ENCODE measurements at places on chromosomes 16 and 17.
A peak's percentile ranks its signal among the peaks of the same experiment; 100 is the strongest.

- DNase-seq, result no peak
These were observed at the start of gene SLC47A2 for GRCh38 chr17:19716108-19717030. Gene SLC47A2, minus strand, starts transcription at chr17:19716584. Its CDS starts 29 bp downstream, at chr17:19716555.

- no peak for DNase-seq
These were observed 8.0 kb upstream of the PPM1E start for GRCh38 chr17:58747674-58748073.

DNA sequence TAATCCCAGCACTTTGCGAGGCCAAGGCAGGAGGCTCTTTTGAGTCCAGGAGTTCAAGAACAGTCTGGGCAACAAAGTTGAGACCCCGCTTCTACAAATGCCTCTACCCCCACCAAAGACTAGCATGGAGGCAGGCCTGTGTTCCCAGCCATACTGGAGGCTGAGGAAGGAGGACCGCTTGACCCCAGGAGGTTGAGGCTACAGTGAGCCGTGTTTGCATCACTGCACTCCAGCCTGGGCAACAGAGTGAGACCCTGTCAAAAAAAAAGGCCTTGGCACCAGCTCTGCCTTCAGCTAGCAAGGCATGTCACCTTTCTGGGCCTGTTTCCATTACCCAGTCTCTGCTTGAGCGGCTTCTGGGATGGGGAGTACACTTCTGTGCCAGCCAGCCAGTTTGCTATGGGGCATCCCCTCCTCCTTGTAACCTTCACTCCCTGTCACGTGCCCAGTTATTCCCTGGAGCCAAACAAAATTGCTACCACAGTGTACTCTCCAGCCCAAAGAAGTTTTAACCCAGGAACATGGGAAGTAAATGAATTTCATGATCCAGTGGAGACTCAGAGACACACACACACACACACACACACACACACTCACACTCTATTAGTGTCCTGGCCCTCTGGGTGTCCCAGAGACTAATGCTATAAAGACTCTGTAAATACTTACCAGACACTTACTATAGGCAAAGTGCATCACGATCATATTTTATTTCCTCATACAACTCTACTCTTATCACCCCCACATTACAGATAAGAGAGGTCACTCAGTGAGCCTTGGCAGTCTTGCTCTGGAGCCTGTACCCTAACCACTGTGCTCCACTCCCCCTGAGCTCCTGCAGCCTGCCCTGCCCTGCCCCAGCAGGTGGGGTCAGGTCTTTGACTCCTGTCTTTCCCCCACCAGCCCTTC is 2.5 kb downstream of the CISD3 start:
- no peak for DNase-seq

DNA sequence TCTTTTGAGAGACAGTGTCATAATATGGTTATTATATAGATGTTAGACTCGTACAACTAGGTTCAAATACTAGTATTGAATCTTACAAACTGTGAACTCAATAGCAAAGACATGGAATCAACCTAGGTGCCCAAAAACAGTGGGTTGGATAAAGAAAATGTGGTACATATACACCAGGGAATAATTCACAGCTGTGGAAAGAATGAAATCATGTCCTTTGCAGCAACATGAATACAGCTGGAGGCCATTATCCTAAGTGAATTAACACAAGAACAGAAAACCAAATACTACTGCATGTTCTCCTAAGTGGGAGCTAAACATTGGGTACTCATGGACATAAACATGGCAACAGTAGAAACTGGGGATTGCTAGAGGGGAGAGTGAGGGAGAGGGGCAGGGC is 8.1 kb downstream of the PHKB start:
- no peak for DNase-seq

- no peak for DNase-seq
These were observed 404.9 kb upstream of the EEF2KMT start for GRCh38 chr16:5502467-5502869.

GRCh38 chr17:19904412-19904811 is 36.7 kb upstream of the ULK2 start:
- no peak for DNase-seq

- no peak for DNase-seq
These were observed 10.1 kb downstream of the KCTD5 start for GRCh38 chr16:2692251-2692947.

- no peak for DNase-seq
These were observed 27.0 kb downstream of the CDIP1 start for GRCh38 chr16:4511441-4512082.

DNA sequence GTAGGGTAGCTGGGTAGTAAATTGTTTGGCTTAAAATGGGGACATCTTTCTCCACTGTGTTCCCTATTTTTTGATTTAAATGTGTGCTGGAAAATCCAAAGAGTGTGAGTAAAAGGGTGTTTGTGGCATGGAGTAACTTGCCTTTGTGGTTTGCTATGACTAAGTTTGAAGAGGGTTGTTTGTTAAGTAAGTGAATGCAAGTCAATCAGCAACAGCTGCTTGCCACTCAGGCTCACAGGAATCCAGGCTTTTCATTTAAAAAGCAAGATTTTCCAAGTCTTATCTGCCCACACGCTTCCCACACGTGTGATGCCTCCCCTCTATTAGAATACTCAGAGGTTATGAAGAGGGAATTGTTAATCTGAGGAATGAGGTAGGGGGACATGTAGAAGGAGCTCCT is 847.7 kb upstream of the RBFOX1 start:
- DNase-seq, result no peak

DNA sequence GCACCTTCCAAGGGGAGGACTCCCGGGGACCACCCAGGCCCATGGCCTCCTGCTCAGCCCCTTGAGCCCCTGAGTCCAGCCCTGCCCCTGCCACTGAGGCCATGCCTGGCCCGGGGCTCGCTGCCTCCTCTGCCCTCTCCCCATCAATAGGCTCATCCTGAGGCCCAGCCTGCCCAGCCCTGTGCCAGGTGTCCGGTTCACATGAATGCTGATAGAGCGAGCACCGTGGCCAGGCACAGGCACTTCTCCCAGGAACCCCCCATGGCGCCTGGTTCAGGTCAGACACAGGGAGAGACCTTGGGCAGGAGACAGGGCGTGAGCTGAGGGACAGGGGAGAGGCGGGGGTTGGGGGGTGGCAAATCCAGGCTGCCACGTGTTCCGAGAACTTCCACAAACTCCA is 2.8 kb upstream of the PVALEF start:
- DNase-seq, result no peak

DNA sequence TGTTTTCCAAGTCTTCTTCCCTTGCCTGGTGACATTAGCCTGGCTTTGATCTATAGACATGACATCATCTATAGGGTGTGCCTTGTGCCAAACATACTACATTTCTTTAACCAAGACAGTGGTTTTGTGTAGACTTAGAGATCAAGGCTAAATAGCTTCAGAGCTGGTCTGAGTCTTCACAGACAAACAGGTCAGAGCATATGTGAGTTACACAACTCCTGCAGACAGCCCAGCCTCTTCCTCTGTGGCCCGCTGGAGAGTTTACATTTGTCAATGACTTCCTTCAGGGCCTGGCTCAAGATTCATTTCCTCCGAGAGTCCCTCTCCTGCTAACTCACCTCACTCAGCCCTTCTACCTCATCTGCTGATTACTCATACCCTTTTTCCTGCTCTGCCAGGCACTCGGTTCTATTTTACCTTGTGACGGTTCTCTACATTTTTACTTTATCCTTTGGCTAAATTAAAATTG is 73.1 kb upstream of the TANC2 start:
- peak; percentile 11 for DNase-seq
